Hepatic stellate cell (primary cell): ENCODE measurements at places on chromosomes 12 and 14.
A peak's percentile ranks its signal among the peaks of the same experiment; 100 is the strongest.

GRCh38 chr12:42921741-42922504, 332.4 kb upstream of the PRICKLE1 start:
- DNase-seq, result no peak

- no peak for DNase-seq
Measured at GRCh38 chr14:90612801-90613200, 203.4 kb downstream of the TTC7B start.

DNA sequence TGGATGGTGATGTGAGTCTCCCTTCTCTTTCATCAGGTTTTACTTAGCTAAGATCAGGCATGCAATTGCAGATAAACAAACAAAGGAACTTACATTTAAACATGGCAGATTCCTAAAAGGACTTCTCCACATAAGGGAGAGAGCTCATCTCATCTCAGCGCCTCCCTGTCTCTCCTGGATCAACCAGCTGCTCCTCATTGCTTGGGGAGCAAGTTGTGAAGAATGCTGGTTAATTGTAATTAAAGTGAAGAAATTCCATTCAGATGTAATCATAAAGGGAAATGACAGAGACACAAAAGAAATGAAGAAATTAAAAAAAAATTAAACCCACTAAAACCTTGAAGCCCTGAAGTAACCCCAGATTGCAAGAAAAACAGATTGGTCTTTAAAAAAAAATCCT, 104.4 kb upstream of the DIO2 start:
- no peak for DNase-seq

GRCh38 chr12:104577581-104577981, 120.8 kb downstream of the CHST11 start:
- DNase-seq, result no peak

DNA sequence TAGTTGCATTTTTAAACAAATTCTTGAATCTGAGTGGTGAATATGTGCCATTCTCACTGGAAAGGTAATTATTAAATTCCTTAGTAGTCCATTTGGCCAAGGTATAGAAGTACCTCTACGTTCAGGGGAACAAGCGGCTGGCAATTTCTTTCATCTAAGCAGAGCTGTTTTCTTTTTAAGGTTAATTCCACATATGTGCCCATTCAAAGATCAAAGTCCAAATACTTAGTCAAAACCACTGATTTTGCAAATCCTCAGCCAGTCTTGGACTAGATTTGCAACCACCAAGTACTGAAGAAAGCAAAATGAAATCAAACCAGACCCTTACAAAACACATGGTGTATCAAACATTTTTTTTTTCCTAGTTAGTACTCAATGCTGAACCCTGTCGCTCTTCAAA, 68.7 kb upstream of the JDP2 start:
- DNase-seq, result no peak

DNA sequence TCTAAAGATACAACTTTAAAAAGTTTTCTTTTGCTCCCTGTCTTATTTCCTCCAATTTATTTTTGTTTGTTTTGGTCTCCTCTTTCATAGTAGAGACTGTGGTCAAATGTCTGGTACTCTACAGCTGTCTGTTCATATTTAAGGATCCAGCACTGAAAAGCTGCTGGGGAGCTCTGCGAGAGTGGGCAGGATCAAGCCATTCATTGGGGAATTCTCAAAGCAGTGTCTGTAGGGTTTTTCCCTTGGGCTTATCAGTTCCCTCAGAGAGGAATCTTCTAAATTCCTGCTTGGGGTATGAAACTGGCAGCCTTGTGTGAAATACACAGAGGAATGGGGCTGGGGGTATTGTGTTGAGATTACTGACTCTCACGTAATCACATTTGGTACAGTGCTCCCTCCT, 52.3 kb downstream of the FNTB start:
- no peak for DNase-seq

- no peak for DNase-seq
Measured at GRCh38 chr14:99915305-99916090, 122.3 kb downstream of the EML1 start.

DNA sequence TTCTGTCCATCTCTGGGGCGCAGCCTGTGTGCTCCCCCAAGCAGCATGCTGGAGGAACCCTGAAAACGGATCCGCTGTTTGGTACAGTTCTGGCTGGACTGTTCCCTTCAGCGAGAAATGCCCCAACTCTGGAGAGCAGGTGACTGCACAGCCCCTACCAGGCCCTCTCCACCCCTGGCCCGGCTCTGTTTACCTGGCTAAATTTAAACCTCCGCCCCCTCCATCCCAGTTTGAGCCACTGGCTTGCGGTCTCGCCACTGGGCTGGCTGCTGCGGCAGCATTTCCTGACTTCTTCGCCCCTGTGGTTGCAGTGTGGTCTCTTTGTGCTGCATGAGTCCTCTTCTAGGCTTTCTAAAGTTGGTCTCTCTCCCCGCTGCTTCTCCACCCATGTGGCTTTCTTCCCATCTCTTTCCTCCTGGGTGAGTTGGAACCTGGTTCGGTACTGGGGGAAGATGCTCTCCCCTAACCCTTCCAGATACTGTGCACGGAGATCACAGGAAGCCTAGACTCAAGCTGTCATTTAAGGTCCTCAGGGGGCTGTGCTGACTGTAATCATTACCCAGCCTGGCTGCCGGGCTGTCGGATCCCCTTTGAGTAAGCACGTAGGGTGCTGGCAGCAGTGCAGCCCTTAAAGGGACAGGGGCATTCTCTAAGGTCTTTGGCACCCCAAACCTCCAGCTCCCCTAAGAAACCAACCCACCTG, 60.6 kb downstream of the FBXL14 start:
- DNase-seq, result peak; percentile 80

DNA sequence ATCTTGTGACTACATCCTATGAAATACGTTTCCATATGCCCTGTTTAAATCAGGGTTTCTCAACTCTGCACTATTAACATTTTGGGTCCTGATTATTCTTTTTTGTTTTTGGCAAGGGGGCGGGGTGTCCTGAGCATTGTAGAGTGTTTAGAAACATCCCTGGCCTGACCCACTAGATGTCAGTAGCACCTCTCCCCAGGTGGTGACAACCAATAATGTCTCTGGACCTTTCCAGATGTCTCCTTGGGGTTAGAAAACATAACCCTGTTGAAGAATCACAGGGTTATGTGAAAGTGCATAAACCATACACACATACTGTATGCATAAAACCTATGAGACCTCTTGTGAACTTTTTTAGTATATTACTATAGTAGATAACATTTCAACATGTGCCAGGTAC, 1.4 kb downstream of the ACAD10 start:
- no peak for DNase-seq

DNA sequence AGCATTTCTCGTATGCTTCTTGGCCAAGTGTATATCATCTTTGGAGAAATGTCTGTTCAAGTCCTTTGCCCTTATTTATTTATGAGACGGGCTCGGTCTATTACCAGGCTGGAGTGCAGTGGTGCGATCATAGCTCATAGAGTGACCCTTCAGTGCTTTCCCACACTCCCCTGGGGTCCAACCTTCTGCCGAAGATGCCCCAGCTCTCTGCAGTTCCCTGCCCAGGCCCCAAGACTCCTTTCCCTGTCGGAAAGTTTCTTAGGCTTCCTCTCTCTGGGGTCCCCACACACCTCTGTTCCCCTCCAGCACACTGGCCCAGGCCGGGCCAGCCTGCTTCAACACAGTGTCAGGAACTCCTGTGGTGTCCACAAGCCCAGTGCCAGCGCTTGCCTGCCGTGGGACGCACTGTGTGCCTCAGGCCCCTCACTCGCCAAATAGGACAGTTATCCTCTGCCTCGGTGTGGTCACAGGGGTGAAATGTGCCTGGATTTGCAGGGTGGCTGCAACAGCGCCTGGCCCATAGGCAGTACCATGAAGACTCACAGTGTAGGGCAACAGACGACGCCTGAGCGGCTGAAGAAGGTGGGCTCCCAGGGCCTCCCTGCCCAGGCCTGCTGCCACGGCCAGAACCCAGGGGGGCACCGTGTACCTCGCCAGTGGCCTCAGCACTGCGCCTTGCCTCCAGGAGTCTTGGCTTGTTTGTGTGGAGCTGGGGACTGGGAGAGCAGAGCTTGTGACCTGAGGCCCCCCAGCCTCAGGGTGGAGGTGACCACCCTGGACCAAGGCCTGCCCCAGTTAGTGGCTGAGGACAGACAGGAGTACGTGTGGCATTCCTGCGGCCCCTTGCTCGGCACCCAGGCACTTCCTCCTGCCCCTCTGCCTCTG, 4.9 kb upstream of the ASPG start:
- no peak for DNase-seq

DNA sequence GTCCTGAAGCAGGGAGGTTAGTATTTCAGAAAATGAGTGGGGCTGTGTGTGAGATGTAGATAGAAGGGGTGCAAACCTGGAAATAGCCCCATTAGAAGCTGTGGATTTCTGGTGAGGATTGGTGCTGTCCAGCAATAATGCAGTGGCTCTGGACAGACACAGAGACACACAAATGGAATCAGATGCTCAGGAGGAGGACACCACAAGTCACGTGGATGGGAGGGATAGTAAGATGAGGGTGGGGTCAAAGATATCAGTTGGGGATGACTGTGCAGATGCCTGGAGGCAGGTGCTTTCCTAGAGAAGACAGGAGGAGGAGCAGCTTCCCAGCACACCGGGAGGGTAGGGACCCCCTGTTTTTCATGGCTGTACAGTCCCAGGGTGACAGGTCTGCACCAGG, 136.5 kb downstream of the PLXNC1 start:
- no peak for DNase-seq

DNA sequence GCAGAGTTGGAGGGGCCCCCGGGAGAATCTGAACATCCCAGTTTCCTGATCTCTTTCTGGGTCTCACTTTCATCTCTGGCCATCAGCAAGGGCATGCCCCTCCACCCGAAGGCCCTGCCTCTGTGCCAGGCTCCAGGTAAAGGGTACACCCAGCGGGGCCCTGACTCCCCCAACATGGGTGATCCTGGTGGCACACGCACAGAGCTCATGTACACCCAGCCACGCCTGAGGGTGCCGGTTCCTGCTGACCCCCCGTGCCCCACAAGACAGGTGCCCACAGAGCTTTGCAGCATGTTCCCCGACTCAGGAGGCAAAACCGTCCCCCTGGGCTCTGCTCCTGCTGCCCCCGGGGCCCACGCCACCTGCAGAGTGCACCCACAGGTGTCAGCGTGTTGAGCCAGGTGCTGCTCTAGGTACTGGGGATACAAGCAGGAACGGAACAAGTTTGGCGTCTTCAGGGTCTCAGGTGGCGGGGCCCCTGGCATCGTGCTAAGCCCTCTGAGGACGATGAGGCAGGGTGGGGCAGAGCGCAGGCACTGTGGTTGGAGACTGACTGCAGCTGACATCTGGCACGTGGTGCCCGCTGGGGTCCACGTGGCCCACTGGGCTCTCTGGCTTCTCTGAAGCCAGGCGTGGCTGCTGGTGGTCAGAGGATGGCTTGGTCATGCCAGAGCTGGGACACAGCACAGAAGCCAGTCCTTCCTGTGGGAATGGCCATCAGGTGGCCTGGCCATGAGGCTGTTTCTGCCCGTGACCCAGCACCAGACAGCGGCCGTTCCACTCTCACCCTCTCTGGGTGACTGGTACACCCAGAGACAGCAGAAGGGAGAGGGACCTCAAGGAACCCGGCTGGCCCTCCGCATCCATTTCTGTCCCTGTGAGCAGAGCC, 13.8 kb downstream of the BAG5 start:
- DNase-seq, result no peak

GRCh38 chr14:61357123-61357522, 35.7 kb downstream of the PRKCH start:
- no peak for DNase-seq

- no peak for DNase-seq
Measured at GRCh38 chr12:62847709-62848108, 87.2 kb downstream of the PPM1H start.

GRCh38 chr12:49019120-49019430, 499 bp upstream of the PRKAG1 start:
- DNase-seq, result no peak

GRCh38 chr12:64525461-64526160, 73.7 kb downstream of the TBK1 start:
- no peak for DNase-seq

- DNase-seq, result no peak
Measured at GRCh38 chr12:90280033-90280432, 571.4 kb upstream of the ATP2B1 start.

DNA sequence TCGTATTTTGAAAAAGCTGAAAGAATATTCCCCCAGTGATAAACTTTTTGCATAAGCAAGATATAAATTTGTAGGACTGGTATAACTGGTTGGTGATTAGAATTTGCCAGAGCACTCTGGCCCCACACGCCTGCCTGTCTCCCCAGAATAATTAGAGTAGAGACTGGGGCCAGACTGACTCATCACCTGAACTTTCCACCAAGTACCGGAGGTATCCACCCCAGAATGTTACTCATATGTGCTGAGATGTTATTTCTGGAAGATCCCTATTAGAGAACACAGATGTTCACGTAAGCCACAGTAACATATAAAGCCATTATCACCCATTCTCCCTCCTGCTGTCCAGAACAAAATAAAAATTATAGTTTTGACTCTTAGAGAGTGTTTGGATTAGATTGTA, 49.5 kb upstream of the PIWIL1 start:
- no peak for DNase-seq

DNA sequence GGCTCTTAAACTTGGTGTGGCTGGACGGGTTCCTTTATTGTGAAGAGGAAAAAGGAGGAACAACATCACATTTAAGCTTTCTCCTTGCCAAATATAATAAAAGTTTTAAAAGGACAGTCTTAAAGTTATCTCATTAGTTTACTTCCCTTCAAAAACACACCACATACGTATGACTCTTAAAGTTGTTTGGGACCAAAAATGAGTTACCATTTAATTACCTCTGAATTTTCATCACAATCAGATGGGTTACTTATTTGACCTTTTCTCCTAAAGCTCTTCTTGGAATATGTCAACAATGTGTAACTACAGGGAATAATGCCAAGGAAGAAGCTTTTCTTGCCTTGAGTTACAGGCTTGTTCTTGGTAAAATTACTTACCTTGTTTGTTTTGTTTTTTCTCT, 16.4 kb downstream of the RAB21 start:
- DNase-seq, result no peak

DNA sequence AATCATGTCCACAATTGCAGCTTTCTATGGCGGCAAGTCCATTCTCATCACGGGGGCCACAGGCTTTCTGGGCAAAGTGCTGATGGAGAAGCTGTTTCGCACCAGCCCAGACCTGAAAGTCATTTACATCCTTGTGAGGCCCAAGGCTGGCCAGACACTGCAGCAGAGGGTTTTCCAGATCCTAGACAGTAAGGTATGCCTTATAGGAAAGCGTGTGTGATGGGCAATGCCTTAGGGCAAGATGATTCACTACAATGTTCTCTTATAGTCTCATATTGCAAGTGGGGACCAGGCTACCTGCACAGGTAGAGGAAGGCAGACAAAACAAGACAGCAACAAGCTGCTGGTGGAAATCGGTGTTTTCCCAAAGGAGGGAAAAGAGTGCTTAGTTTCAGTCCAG, 110.5 kb downstream of the ERGIC2 start:
- no peak for DNase-seq

DNA sequence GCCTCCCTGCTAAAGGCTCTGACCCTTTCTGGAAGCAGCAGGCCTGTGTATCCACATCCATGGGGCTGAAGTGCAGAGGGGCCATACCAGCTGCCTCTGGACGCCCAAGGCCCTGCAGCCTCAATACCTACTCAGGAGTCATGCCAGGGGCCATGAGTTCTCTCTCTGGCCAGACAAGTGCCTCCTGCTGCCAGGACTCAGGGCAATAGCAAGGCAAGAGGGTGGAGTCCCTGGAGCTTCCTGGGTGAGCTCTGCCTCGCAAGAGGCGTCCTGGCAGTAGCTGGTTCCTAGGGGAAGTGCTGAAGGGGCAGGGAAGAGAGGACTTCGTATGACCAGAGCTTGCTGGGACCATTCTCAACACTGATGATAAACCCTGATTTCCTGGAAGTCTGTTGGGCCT, 10.9 kb upstream of the ENDOU start:
- DNase-seq, result no peak
